ENCODE measurements at places on chromosomes 16 and 17.

GRCh38 chr17:72164158-72164739, 43.4 kb downstream of the SOX9 start:
- DNase-seq: no peak

DNA sequence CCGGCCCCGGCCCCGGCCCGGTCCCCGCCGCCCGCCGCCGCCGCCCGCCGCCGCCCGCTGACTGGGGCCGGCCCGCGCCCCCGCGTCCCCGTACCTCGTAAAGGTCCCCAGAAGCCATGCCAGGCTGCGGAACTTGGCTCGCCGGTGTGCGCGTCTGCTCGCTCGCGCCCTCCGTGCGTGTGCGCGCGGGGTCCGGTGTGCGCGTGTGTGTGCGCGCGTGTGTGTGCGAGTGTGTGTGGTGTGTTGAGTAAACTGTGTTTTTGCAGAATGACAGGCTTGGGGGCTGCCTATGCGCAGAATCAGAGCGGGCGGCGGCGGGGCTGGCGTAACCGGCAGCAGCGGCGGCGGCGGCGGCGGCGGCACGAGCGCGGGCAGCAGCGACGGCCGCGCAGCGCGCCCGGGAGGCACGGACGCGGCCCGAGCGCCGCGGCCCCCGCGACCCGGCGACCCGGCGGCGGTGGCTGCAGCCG, 307 bp downstream of the CDYL2 start:
- DNase-seq: peak; percentile 54

DNA sequence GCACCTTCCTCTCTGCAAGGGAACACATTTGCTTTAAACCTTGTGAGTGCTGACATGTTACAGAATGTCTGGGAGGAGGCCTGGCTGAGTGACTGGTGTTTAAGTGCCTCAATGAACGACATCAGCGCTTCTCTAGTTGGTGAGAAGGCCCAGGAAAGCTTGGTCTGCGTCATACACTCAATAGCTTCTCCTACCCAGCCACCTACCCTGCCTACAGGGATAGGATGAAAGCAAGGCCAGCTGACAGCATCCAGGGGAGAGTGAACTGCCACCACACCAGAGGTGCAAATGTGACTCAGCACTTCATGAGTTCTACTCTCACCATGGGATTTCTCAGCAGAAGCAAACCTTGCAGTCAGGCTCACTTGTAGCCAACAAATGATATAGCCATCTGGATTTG, 31.7 kb upstream of the CFAP20 start:
- DNase-seq: no peak

- no peak for DNase-seq
Observed at GRCh38 chr17:59436900-59437299, 105.4 kb downstream of the YPEL2 start.

GRCh38 chr16:31880322-31880979, 6.8 kb downstream of the ZNF267 start:
- peak; percentile 14 for DNase-seq

GRCh38 chr17:35907691-35908090, 22.9 kb downstream of the RDM1 start:
- no peak for DNase-seq

- no peak for DNase-seq
Observed at GRCh38 chr17:11996722-11997146, 541 bp downstream of the ZNF18 start.

- no peak for DNase-seq
Observed at GRCh38 chr17:57352665-57353175, 96.4 kb downstream of the MSI2 start.

DNA sequence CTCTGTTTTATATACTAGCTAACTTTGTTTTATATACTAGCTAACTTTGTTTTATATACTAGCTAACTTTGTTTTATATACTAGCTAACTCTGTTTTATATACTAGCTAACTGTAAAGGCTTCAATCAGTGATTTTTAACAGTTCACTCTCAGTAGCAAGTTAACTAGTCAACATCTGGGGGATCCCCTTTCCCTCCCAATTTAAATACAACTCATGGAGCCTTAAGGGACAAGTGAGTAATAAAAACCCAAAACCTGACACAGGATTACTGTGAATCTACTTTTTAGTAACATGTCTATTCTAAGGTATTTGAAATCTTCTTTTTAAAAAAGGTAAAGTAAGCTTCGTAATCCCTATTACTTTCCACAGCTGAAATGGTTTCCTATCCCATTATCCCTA, 32.2 kb downstream of the FAM222B start:
- no peak for DNase-seq

DNA sequence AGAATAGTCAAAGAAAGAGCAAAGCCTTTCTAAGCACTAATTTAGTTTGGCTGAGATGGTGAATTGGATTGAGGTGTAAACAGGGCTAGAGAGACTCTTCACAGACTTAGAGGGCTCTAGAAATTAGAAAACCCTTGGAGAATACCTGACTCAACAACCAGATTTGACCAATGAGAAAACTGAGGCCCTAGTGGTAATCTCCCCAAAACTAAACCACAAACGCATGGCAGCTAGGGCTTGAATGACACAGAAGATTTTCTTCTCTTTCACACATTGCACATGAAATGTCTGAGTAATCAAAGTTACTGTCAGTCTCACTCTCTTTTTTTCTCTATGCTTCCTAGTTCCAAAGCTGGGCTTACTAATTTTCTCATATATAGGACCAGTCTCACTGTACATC, 314.5 kb upstream of the KCNJ16 start:
- DNase-seq: no peak

DNA sequence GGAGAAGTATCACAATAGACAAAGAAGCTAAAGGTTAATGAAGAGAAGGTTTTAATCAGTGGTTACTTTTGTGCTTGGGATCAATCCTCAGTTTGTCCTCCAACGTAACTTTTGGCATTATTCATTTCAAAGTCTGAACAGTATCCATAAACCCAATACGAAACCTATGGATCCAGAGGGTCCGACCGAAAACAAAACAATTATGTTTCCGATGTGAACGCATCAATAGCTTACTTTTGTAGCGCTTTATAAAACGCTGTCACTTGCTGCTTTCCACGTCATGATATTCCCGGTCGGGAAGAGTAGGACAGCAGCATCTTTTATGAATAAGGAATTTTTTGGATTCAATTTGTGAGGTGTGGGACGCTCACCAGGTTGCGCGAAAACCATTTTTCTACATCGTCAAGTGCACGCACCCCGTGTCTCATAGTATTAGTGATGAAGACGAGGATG, 383.8 kb downstream of the ZFHX3 start:
- no peak for DNase-seq

- DNase-seq: no peak
Observed at GRCh38 chr17:57852092-57852954, 2.5 kb upstream of the MRPS23 start.

DNA sequence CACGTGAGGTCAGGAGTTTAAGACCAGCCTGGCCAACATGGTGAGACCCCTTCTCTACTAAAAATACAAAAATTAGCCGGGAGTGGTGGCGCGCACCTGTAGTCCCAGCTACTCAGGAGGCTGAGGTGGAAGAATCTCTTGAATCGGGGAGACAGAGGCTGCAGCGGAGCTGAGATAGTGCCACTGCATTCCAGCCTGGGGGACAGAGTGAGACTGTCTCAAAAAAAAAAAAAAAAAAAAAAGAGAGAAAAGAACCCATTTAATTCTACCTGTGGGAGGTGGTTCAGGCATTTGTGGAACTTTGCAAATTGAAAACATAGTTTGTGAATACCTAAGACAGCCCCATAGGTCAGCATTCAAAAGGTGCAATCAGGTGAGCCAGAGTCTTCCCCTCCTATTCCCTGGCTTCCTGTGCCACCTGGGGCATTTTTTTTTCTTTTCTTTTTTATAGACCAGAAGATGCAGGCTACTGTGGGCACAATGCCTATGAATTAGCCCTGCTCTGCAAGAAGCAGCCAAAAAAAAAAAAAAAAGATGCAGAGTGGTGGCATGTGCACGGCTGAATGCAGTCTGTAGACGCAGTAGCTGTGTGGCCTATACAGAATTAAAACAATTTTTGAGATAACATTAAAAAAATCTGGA, 9.1 kb upstream of the SOCS3 start:
- no peak for DNase-seq
